ENCODE measurements at places on chromosomes 16 and 17.

GRCh38 chr16:19843371-19843770, 41.3 kb downstream of the GPRC5B start:
- no peak for DNase-seq

- no peak for DNase-seq
Observed at GRCh38 chr16:407253-407652, 5.6 kb downstream of the DECR2 start.

DNA sequence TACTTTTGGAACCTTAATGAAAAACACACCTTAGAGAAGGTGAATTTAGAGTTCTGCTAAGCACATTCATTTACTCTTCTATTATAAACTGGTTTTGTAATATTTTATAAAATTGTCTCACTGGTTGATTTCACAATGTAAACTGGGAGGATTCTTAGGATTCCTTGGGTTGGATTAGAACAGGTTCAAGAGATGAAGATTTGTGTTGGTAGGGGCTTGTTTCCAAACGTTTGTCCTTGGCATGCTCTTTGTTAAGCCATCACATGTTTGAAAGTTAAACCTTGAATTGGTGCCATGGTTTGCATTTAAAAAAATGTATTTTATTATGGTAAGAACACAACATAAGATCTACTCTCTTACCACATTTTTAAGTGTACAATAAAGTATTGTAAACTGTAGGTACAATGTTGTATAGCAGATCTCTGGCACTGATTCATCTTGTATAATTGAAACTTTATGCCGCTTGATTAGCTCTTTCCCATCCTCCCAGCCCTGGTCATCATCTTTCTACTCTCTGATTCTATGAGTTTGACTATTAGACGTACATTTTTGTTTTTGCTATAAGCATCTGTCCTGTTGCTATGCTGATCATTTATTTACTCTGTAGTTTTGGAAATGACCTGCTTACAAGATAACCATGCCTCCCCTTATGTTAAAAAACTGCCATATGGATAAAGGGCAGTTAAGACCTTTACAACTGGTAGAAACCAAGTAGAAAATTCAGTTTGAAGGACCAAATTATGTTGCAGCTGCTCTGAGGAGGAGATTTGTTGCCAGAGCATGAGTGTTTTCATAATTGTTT, 9.6 kb downstream of the FTO start:
- DNase-seq: no peak

GRCh38 chr16:78094166-78094565, 5.3 kb upstream of the WWOX start:
- DNase-seq: no peak

- DNase-seq: no peak
Observed at GRCh38 chr16:22162656-22163009, 327 bp downstream of the SDR42E2 start.

GRCh38 chr16:66701516-66701915, 5.0 kb upstream of the CMTM4 start:
- no peak for DNase-seq

DNA sequence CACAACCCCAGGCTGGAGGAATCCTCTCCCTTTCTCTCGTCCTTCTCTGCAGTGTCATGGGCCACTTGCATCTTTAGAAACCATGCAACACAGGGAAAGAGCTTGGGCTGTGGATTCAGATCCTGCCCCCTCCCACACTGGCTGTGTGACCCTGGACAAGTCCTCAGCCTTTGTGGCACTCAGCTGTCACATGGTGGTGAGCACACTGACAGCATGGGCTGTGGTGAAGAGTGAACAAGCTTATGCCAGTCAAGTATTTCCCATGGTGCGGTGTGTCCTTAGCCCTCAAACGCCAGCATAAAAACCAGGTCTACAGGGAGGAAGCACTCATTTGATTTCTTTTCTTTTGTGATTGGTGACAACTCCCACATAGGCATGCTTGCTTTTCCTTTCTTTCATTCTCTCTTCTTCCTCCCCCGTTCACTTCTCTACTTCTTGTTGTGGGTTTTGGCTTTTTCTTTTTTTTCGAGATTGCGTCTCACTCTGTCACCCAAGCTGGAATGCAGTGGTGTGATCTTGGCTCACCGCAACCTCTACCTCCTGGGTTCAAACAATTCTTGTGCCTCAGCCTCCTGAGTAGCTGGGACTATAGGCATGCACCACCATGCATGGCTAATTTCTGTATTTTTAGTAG, 314.2 kb downstream of the CPPED1 start:
- no peak for DNase-seq

- DNase-seq: no peak
Observed at GRCh38 chr17:59840329-59841090, 52.2 kb downstream of the TUBD1 start.

DNA sequence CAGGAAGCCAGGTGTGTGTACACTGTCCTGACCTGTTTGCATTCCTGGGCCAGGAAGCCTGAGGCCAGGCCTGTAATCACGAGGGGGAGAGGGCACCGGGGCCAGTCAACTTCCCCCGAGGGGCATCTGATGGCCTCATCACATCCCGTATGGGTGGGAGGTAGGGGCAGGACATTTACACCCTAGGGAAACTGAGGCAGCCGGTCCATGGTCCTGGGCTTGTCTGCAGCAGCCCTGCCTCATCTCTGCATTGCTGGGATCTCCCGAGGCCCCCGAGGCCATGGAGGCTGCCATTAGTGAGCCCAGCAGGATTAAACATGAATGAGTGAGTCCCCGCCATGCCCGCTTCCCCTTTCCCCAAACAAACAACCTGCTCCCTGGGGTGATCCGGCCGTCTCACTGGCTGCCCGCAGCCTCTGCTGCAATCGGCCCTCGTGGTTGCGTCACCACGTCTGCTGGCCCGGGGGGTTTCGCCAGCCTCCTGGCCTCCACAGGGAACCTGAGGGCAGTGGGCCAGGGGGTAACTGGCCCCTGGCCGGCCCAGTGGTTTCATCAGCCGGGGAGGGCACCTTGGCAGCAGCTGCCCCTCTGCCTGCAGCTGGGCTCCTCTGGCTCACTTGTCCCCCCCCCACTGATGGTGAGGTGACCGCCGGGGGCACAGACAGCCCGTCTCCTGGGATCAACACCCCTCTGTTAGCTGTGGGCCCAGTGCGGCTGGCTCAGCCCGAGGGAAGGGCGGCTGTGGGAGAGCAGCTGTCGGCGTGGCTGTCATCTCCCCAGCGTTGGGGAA, 88.3 kb upstream of the GSE1 start:
- no peak for DNase-seq

GRCh38 chr17:41965694-41966462, 717 bp upstream of the CNP start:
- DNase-seq: no peak

GRCh38 chr16:56247808-56248207, 56.5 kb downstream of the GNAO1 start:
- no peak for DNase-seq

GRCh38 chr17:9729735-9730420, 61.5 kb downstream of the DHRS7C start:
- DNase-seq: no peak

DNA sequence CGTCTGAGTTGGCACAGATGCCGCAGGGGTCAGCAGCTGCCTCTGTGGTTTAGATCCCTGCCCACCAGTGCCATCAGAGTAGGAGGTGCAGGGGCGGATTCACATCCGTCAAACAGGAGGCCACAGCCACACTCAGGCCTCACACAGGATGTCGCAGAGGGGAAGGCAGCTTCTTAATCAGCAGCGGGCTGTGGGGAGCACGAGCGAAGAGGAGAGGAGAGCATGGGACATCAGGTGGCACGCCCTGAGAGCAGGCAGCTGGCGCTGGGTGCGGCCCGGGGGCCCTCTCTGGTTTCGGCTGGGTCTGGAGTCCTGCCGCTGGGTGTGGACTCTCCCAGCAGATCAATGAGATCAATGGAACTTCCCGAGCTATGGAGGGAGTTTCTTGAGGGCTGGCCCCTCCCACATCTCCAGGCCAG, 9.6 kb downstream of the LLGL2 start:
- no peak for DNase-seq

DNA sequence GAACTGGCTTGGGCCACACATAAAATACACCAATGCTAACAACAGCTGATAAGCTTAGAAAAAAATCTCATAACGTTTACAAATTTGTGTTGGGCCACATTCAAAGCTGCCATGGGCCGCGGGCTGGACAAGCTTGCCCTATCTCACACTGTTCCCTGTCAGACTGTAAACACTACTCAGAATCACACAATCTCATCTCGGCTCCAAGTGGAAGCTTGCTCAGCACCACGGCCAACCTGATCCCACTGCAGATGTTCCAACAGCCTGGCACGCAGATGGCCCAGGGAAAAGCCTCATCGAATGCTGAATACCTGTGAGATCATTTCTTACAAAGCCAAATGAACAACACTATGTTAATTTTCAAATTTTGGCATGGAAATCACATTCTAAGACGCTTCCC, 125.8 kb downstream of the ANKRD11 start:
- DNase-seq: no peak

- no peak for DNase-seq
Observed at GRCh38 chr17:32503251-32504165, 16.7 kb downstream of the CDK5R1 start.

DNA sequence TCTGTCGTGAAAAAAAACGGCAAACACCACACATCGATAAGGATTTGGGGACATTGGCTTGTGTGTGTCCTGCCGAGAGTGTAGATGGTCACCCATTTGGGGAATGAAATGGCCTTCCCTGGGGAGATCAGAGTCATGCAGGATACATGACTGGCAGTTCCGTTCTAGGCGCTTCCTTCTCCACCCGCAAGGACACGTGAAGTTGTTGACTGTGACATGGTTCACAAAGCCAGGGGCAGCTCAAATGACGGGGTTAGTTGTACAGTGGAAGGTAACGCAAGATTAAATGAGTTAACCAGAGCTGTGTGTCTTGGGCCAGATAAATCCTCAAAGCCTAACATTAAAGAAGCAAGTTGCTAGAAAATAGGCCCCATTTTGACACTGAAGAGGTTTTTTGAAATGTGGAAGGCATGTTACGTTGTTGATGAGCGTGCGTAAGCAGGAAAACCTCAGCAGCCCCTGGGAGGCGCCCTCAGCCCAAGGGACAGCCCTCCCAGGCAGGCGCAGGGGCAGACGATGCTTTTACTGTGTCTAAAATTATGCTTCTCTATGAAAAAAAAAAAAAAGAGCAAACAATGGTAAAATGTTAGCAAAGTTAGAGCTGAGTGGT, 35.9 kb upstream of the CHMP6 start:
- no peak for DNase-seq

- no peak for DNase-seq
Observed at GRCh38 chr17:47733674-47734410, 806 bp downstream of the TBX21 start.

GRCh38 chr16:27221576-27222248, 18.4 kb downstream of the KDM8 start:
- DNase-seq: no peak

DNA sequence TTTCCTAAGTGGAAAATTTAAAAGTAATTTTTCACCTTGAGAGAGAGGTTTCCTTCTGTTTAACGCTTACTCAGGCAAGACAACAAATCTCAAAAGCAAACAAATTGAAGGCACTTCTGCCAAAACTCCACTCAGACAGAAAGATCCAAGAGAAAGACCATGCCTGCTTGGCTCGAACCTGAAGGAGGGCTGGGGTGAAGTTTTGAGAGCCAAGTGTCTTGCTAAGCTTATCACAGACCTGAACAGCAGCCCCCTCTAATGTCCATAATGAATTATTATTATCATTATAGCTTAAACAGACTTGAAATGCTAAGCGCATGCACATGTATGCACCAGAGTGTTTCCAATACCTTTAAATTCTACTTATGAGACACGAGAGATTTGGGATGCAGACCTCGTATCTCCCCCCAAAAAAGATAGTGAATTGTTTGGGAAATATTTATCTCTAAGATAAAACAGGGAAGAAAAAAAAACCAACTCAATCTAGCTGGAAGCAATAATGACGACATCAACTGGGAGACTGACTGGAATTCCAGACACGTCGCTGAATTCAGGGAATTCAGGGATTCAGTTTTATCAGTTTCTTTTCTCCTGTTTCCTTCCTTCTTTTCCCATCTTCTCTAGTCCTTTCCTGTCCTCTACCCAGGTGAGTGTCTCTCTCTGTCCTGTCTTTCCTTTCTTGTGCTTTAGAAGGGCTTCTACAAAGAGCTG, 473.2 kb downstream of the RBFOX1 start:
- DNase-seq: no peak

DNA sequence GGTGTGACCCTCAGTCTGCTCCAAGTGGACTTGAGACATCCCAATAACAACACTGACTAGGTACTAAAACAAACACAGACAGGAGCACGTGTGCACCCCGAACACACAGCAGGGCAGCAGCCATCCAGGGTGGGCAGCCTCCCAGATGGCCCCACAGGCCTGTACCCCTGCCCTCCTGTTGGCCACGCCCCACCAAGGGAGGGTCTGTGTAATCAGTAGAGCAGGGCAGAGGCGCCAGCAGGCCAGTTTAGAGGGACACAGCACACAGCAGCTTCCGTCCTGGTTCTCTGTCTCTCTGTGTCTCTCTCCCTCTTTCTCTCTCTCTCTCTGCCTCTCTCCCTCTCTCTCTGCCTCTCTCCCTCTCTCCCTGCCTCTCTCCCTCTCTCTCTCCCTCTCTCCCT, 21.4 kb downstream of the ACTG1 start:
- DNase-seq: no peak

DNA sequence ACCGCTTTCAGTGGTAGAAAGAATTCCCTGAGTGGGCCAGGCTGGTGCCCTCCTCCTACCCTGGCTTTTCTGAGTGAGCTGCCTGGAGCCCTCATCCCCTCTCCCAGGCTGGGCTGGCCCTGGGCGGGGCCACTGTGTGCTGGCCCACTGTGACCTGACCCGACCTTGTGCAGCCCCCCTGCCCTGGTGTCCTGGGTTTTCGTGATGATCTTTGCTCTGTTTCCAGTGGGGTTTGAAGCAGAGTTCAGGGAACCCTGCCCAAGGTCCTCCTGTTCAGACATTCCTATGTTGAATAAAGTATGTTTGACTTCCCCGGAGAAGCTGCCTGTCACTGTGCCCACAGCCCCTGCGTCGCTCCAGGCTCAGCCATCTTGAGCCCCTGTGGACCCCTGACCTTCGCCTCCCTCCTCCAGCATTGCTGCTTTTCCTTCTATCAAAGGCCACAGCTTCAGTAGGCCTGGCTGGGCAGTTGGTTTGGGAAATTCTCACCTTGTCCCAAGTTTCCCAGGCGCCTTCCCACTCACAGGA, 13.7 kb upstream of the NAGLU start:
- DNase-seq: no peak

- no peak for DNase-seq
Observed at GRCh38 chr17:45906237-45906636, 11.9 kb downstream of the MAPT start.

DNA sequence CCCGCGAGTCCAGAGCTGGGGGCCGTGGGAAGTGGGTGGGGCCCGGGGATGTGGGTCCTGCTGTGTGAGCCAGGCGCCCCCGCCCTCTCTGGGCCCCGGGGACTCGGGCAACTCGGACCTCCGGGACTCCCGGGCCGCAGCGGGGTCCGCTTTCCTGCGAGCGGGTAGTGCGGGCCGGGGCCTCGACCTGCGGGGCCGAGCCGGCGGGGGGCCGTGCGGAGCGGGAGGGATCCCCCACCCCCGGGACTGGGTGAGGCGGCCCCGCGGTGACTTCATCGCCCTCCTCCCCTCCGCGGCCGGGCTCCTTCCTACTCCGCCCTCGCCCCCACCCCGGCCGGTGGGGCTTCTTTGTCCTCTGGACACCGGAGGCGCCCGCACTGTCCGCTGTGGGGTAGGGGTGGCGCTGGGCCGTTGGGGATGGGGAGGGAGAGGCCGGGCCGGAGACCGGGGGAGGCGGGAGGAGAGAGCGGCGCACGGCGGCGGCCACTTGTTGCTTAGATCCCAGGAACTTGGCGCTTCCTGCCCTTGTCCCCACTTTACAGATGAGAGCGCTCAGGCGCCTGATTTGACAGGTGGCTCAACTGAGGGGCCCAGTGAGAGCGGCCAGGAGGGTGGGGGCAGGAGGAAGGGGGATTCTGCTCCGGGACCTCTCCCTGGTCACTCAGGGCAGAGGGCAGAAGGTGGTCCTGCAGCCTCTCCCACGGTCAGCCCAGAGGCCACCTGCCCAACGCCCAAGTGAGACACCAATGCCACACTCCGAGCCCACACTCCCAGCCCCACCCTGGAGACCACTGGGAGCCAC, 874 bp downstream of the CMTM3 start:
- no peak for DNase-seq

Data from HS-5 (cell line).